ENCODE measurements at places on chromosomes 2 and 18.

DNA sequence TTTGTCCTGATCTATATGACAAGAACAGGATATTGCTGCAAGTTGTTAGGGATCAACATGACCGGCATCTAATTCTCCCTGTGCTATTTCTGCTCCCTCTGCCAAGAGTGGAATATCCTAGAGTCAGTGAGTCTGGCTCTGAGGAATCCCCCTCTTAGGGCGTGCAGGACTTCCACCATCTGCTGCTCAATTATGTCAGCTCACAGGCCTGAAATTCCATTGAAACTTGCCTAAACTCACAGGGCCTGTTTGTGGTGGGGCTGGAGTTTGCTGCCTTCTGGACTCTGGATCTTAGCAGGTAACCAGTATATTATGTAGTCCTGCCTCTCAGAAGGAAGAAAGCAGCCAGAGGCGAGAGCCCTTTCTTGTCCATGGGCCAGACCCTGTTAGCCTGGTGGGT, 323.0 kb downstream of the TSN start:
- no peak for DNase-seq

GRCh38 chr2:204135752-204136151, 199.2 kb downstream of the ICOS start:
- DNase-seq = no peak

DNA sequence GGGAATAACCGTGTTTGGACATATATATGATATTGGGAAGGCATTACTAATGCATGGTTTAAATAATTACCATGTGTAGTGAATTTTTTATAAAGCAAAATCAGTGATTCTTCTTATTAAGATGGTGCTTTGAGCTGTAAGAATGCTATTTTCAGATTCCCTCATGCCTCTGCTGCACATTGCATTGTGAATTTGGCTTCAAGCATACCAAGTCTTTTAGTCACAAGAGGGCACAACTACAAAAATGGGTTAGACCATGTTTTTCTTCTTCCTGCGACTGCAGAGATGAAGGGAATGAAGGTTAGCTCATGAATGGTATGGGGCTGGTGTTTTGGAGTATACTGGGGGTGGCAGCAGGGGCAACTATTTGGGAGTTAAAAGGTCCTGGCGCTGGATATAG, 320.1 kb downstream of the SLC4A3 start:
- no peak for DNase-seq

DNA sequence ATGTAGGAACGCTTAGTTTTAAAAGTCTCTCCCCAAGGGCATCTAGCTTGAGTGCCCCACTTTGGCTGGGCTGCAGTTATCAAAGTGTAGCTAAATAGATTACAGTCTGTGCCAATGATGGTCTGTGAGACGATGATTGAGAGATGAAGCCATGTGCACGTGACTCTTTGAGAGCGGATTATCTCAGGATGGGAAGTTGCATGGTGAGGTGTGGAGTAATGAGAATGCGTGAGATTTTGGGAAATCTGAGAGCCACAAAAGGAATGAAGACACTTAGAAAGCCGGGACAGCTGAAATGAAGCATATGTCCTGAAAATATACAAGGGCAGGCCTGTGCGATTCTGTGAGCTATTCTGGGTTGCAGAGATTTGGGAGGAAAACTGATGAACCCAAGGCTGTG, 370.0 kb downstream of the TGIF1 start:
- no peak for DNase-seq

GRCh38 chr2:144567745-144568144, 47.8 kb upstream of the ZEB2 start:
- no peak for DNase-seq

GRCh38 chr2:96933305-96934181, 52.8 kb downstream of the FAM178B start:
- no peak for DNase-seq

DNA sequence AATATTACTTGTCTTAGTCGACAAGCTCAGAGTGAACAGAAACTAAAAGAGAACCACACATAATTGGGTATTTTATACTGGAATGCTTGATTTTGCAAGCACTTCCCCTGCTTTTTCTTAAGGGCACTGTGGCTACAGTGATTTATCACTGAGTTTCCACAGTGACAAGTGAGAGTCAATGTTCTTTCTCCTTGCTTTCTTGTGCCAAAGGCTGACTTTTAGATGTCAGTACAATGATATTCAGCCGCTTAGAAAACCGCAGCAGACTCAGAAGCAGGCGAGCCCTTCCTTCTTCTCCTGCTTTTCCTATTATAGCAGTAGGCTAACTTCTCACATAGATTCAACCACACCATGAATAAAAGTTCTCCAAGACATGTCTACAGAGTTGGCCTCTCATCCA, 1603.6 kb upstream of the NXPH2 start:
- no peak for DNase-seq

- no peak for DNase-seq
These were observed 170.0 kb upstream of the KLHL29 start for GRCh38 chr2:23215016-23215415.

DNA sequence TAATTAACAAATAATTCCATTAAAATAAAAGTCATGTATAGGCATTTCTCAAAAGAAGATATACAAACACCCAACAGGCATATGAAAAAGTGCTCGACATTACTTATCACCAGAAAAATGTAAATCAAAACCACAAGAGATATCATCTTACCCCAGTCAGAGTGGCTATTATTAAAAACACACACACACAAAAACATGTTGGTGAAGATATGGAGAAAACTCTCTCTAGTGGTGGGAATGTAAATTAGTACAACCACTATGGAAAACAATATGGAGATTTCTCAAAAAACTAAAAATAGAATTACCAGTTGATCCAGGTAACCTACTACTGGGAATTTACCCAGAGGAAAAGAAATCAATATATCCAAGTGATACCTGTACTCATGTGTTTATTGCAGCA, 966.3 kb upstream of the POU3F3 start:
- no peak for DNase-seq

- DNase-seq = no peak
These were observed 4.1 kb upstream of the PTPN18 start for GRCh38 chr2:130351711-130352110.

DNA sequence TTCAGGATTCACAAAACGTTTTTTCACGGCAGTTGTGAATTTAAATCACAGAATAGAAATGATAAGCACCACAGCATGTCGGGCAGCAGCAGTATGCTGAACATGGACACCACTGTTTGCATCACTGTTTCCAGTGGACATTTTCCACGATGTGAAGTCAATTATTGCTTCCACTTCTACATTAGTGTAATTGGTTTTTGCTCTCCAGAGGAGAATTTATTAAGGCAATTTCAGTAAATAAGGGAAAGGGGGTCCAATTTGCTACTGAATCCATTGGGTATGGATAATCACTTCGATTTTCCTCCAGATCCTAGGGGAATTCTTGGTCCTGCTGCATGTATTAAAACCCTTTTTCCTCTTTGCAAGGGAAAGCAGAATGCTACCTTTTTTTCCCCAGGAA, 30.2 kb upstream of the VWC2L start:
- DNase-seq = no peak

GRCh38 chr2:38163006-38163405, 87.1 kb upstream of the CYP1B1 start:
- DNase-seq = no peak

DNA sequence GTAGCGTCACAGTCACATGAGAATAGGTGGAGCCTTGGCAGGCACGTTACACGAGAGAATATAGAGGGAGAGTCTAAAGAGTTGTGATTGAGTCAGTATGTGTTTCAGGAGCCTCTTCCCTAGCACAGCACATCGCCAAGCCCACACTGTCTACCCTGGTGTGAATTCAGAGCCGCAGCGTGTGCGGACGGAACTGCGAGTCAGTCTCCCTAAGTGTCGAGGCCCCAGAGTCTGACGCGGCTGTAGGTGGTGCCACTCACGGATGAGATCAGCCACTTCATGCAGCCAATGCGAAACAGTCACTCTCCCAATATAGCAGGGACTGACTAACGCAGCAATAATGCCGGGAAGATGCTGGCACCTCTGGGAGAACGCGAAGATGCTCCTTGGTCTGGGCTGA, 587.3 kb upstream of the ID2 start:
- DNase-seq = no peak

- DNase-seq = no peak
These were observed 10.9 kb downstream of the ALS2 start for GRCh38 chr2:201769666-201770373.

- DNase-seq = no peak
These were observed at the start of gene CFAP221 for GRCh38 chr2:119544075-119544938. TSS of gene CFAP221 (plus strand) at chr2:119544449. CDS start at chr2:119546132, 1,683 bp downstream.

DNA sequence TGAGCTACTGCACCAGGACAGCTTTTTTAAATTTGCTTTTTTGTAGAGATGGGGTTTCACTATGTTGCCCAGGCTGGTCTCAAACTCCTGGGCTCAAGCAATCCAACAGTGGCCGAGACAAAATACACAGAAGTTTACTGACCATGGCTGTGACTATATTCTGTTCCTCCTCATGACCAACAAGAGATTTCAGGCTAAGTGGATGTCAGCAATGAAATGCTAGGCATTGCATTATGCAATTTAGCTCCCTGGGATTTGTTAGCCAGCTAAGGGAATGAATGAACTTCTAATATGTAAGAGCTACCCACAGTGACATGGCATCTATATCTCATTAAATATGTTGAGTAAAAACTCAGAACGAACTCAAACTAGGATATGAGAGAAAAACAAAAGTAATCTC, 81.9 kb upstream of the MBOAT2 start:
- DNase-seq = no peak

GRCh38 chr2:164015328-164016123, 279.7 kb upstream of the FIGN start:
- DNase-seq = no peak

DNA sequence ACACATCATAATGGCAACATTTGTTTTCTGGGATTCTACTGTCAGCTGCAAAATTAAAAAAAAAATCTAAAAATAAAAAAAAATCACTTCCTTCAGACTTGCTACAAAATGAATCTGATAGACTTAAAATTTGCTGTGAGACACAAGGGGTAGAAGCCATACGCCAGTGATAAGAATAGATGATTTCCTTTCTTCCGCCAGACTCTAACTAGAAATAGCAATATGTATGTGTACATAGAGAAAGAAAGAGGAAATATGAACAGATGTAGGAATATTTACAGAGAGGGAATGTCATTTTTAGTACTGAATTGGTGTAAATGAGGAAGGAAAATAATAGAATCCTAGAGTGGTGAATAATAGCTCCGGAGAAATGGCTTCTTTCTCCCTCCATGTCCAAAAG, 574.2 kb downstream of the DCC start:
- DNase-seq = no peak

- DNase-seq = no peak
These were observed 84.0 kb downstream of the SH3RF3 start for GRCh38 chr2:109212836-109213563.

- no peak for DNase-seq
These were observed 155.3 kb upstream of the CDH19 start for GRCh38 chr18:66759050-66759828.

DNA sequence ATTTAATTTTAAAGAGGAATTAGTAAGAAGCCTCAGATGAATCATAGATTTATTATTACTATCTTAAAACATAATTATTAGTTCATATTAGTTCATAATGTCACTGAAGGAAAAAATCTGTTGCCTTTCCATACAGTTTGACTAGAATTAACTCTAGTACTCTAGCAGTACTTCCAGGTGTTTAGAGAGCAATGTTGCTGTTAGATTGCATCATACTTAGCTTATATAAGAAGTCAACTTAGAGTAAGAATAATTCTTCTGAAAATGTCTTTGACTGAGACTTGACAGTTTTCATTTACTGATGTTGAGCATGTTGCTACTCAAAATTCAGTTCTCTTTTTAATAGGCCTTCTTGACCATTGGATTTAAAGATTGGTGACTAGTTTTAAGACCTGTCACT, 4.7 kb downstream of the RAB3GAP1 start:
- no peak for DNase-seq

DNA sequence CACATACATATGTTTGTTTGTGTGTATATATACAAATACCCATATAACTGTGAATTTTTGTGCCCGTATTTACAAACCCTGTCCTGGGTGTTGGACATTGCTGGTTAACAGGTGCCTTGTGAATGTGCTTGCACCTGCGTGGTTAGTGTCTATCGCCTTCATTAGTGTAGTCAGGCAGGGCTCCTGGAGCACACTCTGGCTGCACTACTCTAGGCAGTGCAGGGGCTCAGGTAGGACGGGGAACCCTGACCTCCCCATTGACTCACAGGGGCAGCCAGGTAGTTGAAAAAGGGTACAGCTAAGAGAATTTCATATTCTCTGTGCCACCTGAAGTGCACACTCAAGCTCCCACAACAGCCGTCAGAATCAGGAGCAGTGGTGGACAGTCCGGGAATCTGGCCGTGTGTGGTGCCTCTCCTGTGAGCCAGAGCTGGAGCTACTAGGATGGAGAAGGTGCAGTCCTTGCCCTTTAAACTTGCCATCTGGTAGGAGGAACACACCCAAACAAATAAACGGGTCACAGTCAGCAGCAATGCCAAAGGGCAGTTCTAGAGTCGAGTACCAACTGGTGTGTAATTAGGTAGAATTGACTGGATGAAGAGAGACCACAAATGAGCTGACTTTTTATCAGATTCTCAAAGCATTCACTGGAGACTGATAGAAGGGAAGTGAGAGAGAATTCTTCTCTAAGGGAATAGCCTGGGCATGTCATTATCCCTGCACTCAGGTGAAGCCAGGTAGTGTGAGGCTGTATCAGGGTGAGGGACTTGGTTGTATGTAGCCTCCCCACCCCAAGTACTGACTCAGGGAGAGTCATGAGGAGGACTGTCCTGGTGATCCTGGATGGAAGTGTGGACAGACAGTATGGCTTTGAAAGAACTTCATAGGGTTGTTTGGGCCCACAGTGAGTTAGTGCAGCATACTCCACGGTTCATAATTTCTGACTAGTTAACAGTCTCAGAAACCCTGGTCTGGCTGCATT, 44.1 kb downstream of the FARP2 start:
- no peak for DNase-seq

GRCh38 chr2:110867078-110867477, 134.7 kb downstream of the ACOXL start:
- DNase-seq = no peak

DNA sequence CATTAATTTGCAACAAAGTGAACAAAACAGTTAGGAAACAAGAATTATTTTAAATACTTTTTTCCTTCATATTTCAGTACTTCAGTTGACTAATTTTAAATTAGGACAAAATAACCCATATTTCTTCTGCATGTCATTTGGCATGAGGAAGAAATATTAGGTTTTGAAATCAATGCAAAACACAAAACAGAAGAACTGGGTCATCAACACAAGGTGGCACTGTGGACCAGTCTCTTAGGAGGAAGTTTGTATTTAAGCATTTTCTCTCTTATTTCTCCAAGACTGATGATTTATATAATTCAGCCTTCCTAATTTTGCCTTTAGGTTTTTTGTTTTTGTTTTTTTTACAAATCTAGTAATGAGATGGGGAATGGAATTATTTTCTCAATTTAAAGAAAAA, 352.8 kb upstream of the KCNH7 start:
- DNase-seq = no peak

DNA sequence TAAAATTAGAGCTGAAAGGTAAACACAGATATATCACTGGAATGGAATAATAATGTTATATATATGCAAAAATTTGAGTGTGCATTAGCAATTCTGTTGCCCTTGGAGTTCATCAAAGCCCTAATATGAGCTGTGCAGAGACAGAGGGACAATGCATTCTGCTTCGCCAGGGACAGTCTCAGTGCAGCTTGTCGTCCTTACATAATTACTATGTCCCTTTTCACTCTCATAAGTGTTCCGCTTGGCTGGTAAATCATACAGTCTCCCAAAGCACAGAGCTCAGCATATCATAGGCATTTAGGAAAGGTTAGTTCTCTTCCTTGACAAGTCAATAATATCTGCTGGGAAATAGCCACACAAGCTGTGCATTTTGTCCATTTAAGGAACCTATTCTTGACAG, 30.7 kb downstream of the MAPK4 start:
- DNase-seq = no peak
